ENCODE measurements at places on chromosomes 3 and 15.

DNA sequence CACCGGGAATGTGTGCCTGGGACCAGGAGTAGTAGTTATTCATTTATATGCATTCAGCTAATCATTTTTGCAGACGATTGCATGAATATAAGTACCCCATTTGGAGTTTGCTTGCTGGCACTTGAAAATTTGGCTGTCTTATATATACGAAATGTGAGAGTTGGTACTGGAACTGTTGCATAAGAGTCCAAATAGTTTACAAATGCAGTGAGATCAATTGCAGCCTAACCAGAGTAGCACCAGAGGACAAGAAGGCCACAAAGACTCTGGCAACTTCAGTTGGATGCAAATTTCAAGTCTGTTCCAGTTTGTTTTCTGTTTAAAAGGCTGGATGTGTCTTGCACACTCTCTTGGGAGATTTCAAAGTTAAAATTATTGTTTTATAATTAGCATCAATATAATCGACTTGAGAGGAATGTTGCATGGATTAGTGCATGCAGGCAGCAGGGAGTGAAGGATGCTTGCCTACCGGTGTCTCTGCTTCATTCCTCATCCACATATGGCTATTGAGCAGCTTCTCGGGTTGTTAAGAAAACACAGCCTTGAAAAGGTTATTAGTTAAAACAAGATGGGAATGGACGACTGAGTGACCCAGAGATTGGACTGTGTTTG, 213.0 kb downstream of the PTPRG start:
- no peak for DNase-seq

DNA sequence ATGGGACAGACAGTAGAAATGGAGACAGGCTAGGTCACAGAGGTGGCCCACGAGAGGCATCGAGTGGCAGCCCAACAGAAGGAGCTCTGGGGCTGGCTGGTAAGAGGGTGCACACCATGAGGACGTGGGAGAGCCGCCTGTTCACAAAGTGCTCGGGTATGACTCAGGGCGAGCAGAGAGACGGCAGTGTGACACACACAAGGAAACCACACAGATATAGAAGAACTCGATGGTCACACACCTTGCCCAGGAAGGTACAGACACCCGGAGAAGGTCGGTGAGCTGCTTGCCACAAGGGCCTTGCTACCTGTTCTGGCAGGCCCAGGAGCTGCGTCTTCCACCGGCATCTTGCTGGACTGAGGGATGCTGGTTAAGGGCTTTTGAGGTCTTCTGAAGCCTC, 50.2 kb downstream of the CA12 start:
- DNase-seq, result no peak

GRCh38 chr15:70701891-70702568, 61.3 kb downstream of the UACA start:
- DNase-seq, result no peak

DNA sequence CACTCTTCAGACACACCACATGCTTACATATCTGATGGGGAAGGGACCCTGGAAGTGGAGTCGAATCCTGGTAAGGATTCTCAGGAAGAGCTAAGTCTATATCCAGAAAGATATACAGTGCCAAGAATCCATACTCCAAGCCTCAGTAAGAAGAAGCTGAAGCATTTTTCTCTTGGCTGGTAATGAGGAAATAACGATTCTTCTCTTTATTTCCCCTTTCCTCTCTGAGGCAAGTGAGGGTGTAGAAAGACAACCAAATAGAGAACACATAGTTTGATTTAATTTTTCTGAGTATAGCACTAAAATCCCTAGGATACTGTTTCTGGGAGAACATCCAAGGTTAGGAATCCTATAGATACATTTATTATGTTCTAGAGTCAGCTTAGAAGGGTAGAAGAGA, 857.3 kb downstream of the TUSC7 start:
- DNase-seq, result no peak

GRCh38 chr3:129723558-129724324, 117.3 kb upstream of the PLXND1 start:
- DNase-seq, result no peak
